ENCODE measurements at places on chromosomes 12 and 14. TPM values are rescaled to one million over a fixed set of nuclear protein-coding genes. Genes with fewer than 3 reads are reported as not detected.

SERPINA5 gene
- not detected for total RNA-seq

TOMM20L gene
- total RNA-seq: not detected

NEMP1 gene
- 10.0 TPM for total RNA-seq

CCDC197 gene
- total RNA-seq: not detected

SLCO1B1 gene
- not detected for total RNA-seq

FAM181A gene
- not detected for total RNA-seq

GALNT8 gene
- under 0.01 TPM for total RNA-seq

TFCP2 gene
- total RNA-seq: 7.8 TPM

BCL11B gene
- total RNA-seq: not detected

RAD51AP1 gene
- 9.3 TPM for total RNA-seq

TTC6 gene
- under 0.01 TPM for total RNA-seq

ADCY4 gene
- 18.1 TPM for total RNA-seq

RNASE3 gene
- not detected for total RNA-seq

Data from fibroblast of villous mesenchyme (primary cell).